ENCODE measurements at places on chromosomes 6 and 20.

- DNase-seq, result no peak
These were observed 41.8 kb upstream of the FOXO3 start for GRCh38 chr6:108518714-108519576.

DNA sequence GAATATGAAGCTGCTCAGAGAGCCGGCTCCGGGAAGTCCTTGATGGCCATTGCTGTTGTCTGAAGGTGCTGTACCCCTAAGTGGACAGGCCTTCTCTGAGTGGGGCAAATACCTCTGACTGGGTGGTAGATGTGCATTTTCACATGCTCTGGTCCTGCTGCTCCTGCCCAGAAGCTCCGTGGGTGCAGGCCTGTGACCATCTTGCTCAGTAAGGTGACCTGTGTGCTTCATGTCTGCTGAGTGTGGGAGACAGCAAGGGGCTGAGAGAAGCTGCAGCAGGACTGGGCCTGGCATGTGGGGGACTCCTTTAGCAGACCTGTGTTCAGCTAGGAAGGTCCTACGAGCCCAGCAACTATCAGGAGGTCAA is 5.0 kb downstream of the SPATA2 start:
- DNase-seq, result no peak

DNA sequence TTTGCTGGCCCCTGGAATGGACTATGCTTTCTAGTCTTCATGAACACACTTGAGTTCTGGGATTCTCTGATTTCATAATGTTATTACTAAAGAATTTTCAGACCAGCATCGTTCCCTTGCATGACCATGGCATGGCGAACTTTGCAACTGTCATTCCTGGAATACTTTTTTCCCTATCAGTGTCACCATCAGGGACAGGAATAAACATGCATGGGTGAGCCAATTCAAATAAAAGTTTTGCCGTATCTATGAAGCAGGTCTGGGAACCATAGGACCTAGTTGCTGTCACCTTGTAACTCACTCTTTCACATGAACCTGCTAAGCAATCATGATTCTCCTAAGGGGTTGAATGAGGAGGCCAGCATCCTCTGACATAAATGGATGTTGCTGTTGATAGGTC is 68.2 kb upstream of the AGPAT4 start:
- DNase-seq, result no peak

DNA sequence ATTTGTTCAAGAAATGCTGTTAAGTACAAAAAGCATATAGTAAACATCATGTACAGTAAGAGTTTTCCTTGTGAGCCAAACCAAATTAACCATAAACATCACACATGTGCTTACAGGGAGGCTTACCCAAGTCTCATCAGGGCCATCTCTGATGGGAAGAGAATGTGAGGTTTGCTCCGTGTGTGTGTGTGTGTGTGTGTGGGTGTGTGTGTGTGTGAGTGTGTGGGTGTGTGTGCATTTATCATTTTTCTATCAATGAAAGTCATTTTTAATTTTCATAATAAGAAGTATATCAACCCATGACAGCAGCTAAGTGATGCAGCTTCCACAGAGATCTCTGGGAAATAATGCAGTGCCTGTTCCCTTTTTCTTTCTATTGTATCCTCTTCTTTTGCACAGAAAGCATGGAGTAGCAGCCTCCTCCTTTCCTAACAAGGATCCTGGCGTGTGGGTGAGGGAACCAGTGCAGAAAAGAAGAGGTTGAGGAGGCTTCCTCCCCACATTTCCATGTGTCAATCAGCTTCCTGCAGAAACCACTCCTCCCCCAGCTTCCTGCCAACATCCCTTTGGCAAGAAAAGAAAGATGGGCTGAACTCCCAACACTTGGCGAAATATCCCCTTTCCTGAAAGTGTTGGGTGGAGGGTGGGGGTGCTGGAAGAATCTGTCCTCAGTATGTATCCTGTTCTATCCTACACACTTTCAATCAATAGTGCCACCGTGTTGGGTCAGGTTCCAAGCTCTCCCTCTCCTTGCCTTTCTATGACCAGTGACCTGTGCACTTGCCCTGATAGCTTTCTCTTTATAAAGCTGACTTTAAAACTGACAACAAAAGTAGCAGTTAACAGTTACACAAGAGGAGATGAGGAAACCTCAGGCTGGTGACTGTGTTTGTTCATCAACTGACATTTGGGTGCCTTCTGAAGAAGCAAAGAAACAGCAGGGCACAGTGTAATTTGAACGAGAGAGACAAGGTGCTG is 251.8 kb upstream of the CITED2 start:
- DNase-seq, result no peak

DNA sequence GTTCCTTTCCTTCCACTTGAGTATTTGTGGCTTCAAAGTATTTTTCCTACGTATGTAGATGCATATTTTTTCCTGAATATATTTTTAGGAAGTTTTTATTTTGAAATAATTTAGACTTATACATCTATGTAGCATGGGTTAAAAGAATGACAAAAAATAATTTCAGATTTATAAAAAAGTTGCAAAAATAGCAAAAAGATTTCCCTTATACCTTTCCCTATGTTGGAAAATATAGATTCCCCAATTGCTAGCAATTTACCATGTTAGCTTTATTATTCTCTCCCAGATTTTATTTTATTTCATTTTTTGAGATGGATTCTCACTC is 69.8 kb downstream of the SCAND1 start:
- DNase-seq, result no peak
